ENCODE measurements at places on chromosomes 1 and 21.

- DNase-seq, result no peak
Observed at GRCh38 chr21:40623528-40623927, 223.4 kb downstream of the DSCAM start.

DNA sequence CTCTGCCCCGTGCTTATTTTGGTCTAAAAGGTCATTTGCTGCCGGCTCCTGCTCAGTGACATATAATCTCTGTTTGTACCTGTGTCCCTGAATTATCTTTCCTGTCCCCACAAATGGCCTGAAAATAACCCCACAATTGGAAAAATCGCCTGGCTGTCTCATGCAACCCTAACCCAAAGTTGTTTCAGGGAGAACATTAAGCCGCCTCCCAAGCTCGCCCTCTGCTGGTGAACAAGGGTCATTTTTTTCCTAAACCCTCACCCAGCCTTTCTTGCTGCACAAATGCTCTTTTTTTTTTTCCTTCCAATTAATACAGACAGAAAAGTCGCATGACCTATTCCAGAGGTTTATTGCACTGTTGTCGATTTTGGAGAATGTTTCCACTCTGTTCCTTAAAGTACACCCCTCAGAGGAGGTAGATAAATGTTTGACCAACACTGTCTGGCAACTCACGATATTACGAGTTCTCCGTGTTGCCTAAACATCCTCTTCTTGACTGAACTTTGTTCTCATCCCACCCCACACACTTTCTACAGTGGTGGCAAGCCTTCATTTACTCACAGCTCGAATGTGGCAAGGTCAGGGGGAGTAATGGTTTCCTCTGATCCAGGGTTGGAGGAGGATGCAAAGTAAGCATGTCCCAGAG, 148.7 kb downstream of the ZZZ3 start:
- DNase-seq, result no peak

DNA sequence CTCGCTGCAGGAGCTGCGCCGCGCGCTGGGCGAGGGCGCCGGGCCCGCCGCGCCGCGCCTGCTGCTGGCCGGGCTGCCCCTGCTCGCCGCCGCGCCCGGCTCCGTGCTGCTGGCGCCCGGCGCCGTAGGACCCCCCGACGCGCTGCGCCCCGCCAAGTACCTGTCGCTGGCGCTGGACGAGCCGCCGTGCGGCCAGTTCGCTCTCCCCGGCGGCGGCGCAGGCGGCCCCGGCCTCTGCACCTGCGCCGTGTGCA, 730 bp downstream of the OLIG1 start:
- DNase-seq, result no peak

DNA sequence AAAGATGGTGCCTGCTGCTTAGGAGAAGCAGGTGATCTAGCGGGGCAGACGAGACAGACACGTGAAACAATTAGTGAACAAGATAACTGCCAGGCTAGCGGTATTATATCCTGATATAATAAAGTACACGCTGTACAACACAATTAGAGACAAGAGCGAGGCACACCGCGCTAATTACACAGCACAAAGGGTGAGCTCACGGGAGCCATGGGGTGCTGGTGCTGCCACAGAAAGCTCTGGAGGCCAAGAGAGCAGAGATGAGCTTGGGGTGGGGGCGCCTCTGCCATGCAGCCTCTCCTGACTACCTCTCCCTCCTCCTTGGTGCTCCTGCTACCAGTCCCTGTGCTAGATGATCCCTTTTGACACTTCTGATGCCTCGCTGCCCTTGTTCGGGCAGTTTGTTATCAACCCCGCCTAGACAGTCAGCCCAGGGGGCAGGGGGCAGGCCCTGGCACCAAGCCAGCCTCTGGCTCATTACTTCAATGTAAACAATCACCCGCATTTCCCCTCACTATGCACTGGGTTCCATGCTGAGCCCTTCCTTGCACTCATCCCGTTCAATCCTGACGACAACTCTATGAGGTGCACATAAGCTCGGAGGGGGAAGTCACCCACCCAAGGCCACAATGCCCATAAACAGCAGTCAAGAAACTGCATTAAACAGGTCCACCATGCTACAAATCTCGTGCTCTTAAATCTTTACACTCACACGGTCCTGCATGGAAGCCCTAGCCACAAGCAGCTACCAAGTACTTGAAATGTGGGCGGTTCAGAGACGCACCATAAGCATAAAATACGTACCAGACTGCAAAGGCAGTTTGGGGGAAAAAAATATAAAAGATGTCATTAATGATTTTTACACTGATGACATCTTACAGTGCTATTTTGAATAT, 103.0 kb downstream of the SSBP3 start:
- DNase-seq, result no peak

DNA sequence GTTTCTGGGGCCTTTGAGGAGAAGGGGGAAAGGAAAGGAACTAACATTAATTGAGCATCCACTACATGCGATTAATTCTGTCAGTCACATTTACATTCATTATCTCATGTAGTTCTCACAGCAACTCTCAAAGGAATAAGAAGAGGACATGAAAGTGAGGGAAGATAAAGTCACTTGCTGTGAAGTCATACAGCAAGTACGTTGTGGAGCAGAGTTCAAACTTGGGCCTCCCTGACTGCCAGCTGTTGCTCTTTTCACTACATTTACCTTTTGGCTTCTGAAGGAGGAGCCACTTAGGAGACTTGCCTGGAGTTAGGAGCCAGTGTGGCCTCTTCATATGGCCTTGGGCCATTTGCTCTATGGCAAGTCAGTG, 6.2 kb downstream of the ZNF691 start:
- peak; percentile 6 for DNase-seq

GRCh38 chr1:174157157-174157806, 2.0 kb upstream of the RABGAP1L start:
- no peak for DNase-seq

GRCh38 chr21:44530221-44530902, 9.6 kb downstream of the KRTAP10-1 start:
- no peak for DNase-seq

- no peak for DNase-seq
Observed at GRCh38 chr1:53022179-53022578, 39.8 kb upstream of the PODN start.

DNA sequence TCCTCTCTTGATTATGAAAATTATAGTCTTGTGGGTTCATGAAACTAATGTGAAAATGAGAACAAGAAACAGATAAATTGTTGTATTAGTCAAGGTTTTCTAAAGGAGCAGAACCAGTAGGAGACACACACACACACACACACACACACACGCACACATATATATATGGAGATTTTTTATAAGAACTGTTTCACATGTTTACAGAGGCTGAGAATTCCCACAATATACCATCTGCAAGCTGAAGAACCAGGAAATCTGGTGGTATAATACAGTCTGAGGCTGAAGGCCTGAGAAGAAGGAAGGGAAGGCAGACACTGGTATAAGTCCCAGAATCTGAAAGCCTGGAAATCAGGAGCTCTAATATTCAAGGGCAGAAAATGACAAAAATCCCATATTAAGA, 70.9 kb upstream of the RGS18 start:
- DNase-seq, result no peak

- DNase-seq, result no peak
Observed at GRCh38 chr1:236768601-236769000, 26.5 kb upstream of the MTR start.
